ENCODE measurements at places on chromosomes 4 and X.

- no peak for DNase-seq
These were observed 36.6 kb upstream of the PAQR3 start for GRCh38 chr4:78975865-78976264.

GRCh38 chr4:138078751-138079520 is 163.2 kb downstream of the SLC7A11 start:
- DNase-seq = no peak

DNA sequence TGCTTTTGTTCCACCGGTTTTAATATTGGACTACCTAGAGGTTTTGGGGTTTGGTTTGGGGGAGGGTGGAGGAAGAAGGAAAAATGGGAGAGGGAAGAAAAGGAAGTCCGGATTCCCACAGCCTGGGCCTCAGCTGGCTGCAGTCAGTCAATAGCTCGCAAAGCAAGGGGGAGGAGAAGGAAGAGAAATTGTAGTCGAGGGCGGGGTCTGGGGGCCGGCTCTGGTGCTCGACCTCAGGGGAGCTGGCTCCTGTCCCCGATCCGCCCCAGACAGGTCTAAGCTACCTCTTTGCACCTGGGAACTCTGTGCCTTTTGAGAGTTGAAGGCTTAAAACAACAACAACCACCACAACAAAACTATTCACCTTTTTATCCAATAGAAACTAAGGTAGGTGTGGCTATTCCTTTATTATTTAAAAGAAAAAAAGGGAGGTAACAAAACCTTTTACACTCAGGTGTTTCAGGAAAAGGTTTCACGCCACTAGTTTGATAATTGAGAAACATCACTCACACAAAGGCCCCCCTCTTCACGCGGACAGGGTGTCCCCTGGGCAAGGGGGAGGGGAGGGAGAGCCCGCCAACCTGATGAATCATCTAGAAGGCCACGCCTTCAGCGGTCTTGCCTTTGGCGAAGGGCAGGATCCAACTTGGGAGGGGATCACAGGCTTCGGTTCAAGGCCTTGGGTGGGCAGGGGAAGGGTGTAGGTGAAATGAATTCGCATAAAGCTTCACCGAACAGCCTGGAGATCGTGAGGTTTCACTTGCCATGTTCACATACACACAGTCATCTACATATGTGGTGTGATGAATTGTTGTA is 1.6 kb upstream of the LNX1 start:
- DNase-seq = peak; percentile 20

GRCh38 chrX:19849464-19850080 is 37.8 kb downstream of the SH3KBP1 start:
- no peak for DNase-seq

GRCh38 chrX:44785652-44786051 is 58.2 kb upstream of the DUSP21 start:
- DNase-seq = peak; percentile 86

All from astrocyte (in vitro differentiated cells and primary cell).